ENCODE measurements at places on chromosomes 7 and 10.

DNA sequence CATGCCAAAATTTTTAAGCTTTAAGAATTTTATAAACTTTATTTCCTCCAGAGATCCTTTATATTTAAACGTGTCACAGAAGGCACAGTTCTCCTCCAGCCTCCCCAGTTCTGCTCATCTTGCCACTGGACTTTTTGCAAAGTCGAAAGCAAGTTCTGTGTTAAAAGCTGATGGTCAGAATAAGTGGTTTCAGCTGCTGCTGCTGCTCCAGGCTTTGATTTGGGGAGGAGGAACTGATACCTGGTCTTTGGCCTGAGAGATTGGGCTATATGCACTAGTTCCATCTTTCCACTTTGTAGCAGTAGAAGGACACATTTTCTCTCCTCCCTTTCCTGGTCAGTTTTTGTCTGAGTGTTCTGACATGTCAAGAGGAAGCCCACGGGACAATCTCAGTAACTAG lies 435.9 kb upstream of the PHF14 start:
- DNase-seq = no peak

GRCh38 chr10:19049567-19049966 lies 966 bp downstream of the MALRD1 start:
- no peak for DNase-seq

DNA sequence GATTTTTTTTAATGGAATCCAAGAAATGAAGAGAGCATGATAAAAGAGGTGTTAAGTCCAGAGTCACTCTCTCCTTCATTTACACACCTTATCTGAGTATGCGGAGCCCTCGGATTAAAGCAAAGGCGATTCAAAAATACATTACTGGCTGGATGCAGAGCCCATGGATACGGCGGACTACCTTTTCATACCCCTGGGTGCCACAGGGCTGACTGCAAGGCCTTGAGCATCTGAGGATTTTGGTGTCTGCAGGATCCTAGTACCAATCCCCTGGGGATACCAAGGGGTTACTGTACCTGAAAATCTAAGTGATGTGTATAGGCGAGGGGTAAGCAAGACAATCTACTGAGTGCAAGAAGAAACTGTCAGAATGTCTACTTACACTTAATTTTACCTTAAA lies 20.5 kb downstream of the PIP4K2A start:
- no peak for DNase-seq

DNA sequence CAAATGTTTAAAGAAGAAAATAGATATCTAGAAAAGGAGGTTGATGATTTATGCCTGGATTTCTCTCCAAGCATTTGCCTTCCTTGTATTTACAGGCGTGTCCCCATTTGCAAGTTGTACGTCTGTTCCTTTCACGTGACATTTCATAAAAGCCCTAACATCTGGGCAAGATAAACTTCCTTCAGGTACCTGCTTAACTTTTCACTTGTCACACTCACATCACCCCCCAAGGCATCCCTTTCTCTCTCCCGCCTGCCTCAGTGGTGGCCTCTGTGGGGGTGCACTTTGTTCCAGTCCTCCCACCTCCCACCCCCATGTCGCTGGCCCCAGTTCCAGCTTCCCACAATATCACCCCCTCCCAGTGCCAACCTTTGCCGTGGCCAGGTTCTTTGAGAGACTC lies 6.7 kb downstream of the TWIST1 start:
- no peak for DNase-seq

- no peak for DNase-seq
Measured at GRCh38 chr7:20438694-20439376, 108.1 kb downstream of the ITGB8 start.

GRCh38 chr10:110762849-110763211 lies 108.9 kb upstream of the PDCD4 start:
- no peak for DNase-seq

- DNase-seq = no peak
Measured at GRCh38 chr7:45592230-45592991, 18.2 kb downstream of the ADCY1 start.

DNA sequence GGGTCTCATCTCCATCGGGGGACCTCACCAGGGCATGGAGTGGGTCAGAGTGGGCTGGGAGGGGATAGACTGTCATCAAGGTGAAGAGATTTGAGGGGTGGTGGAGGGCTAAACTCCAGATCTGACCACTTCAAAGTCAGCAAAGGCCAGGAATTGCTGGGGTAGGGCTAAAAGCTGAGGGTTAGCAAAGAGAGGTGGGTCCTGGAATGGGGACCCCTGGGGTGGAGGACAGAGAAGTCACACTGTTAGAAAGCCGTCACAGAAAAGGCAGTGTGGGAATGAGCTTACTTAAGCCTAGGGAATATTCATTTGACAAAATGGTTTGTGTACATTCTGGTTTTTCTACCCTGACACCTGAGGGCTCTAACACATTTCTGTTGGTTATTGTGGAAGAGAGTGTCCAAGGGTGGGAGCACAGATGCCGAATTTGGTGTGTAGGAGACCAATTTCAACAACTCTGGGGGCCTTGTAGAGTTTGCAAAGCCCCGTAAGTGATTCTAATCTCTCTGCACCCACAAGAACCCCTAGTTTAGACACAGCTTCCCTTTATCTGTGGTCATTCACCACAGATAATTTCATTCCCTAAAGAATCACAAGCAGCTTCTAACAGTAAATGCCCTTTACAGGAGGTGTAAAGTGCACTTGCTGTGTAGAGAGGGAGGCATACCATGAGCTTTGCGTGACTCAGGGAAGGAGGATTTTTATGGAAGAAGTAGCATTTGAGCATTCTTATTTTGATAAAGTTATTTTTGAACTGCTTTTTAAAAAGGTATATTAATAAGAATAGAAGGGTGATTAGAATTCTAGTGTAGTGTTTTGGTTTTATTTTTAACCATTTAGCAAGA lies 6.4 kb downstream of the FBH1 start:
- DNase-seq = no peak

DNA sequence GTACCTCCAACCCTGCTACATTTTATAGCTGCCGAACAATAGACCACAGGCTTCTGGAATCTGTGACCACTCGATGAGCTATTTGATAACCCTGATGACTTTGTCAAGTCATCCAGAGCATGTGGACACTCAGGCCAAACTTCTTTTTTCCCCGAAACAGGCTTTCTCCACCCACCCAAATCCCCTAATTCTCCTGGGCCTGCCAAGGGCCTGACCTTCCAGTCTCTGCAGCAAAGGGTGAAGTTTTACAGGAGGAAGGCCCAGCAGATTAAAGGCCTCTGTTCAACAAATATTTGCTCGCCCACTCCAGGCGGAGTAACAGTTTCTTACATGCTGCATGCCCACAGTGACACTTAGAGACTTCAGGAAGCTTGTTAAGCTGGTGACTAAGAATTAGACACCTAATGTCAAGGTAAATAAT lies 2.0 kb downstream of the JCAD start:
- DNase-seq = no peak

- no peak for DNase-seq
Measured at GRCh38 chr7:32502728-32503127, 7.4 kb downstream of the AVL9 start.

GRCh38 chr10:89121764-89122020 lies 85.4 kb downstream of the CH25H start:
- DNase-seq = no peak

- DNase-seq = no peak
Measured at GRCh38 chr7:94160719-94161435, 156.7 kb upstream of the BET1 start.

GRCh38 chr10:48946891-48947500 lies 7.4 kb upstream of the LRRC18 start:
- DNase-seq = no peak

DNA sequence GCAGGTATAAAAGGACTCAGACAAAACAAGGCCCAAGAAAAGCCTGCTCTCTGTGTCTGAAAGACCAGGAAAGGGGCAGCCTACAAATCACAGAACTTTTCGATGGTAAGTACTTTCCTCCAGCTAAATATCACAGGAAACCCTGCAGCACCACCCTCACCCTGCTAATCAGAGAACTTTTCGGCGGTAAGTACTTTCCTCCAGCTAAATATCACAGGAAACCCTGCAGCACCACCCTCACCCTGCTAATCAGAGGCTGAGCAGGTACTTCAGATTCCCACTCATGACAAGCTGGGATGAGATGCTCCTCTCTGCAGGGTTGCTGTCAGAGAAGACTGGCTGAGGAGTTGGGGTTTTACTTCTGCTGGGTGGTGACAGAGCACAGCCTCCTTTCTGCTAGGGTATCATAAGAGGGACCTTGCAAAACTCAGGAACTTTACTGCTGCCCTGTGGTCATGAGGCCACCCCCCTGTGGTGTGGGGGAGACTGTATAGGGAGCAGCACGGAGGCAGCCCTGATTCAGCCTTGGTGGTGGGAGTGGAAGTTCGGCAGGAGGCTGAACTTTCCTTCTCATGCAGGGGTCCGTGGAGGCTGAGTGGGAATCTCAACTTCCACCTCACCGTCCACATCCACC lies 7.2 kb downstream of the WDR37 start:
- no peak for DNase-seq

DNA sequence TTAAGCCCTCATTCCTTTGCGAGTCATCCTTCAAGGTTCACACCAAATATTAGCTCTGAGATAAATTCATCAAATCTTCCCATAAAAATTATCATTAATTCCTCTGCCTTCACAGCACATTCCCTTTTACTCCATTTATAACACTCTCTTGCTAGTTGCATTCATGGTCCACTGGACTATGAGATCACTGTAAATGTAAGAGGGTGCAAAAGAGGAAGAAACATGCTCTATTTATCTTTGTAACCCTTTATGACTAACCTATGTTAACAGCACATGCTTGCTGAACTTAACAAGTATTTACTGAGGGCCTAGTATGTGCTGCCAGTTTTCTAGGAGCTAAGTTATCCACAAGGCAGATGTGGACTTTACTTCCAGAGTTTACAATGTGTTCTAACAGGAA lies 86.7 kb upstream of the TMEM168 start:
- no peak for DNase-seq

- no peak for DNase-seq
Measured at GRCh38 chr10:2782265-2782664, 285.1 kb upstream of the PFKP start.

GRCh38 chr10:30656233-30656632 lies 26.7 kb upstream of the LYZL2 start:
- no peak for DNase-seq

GRCh38 chr7:104990983-104991382 lies 23.0 kb upstream of the KMT2E start:
- DNase-seq = no peak

- no peak for DNase-seq
Measured at GRCh38 chr10:122507616-122508015, 46.3 kb downstream of the HTRA1 start.

GRCh38 chr10:110566472-110567200 lies 859 bp upstream of the SMC3 start:
- DNase-seq = no peak

DNA sequence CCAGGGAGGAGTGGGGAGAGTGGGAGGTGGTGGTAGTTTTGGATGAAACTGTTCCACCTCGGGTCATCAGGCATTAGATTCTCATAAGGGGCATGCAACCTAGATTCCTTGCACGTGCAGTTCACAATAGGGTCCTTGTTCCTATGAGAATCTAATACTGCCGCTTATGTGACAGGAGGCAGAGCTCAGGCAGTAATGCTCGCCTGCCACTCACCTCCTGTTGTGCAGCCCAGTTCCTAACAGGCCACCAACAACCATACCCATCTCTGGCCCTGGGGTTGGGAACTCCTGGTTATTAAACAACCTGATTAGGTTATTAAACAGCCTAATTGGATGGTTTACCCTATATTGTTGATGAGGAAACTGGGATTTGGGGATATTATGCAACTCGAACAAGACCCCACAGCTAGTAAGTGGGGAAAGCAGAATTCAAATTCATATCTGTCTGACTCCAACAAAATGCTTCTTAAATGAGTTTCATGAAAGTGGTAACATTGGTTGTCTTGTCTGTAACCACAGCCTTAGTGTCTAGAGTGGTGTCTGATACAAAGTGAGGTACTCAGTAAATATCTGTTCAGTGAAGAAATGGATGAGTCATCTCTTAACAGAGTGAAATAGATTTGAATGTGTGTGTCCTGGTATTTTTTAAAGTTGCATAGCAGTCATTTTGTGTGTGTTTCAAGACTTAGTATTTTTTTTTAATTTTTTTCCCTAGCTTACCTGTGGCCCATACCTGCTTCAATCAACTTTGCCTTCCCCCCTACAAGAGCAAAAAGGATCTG lies 101.6 kb downstream of the HECTD2 start:
- DNase-seq = no peak

- no peak for DNase-seq
Measured at GRCh38 chr7:31033674-31034300, 18.3 kb upstream of the ADCYAP1R1 start.

- DNase-seq = no peak
Measured at GRCh38 chr7:100415448-100415847, 13.1 kb downstream of the ZCWPW1 start.

- DNase-seq = no peak
Measured at GRCh38 chr7:4109481-4110110, 572.5 kb upstream of the FOXK1 start.

- no peak for DNase-seq
Measured at GRCh38 chr10:69742928-69743602, 58.6 kb upstream of the COL13A1 start.
